ENCODE measurements at places on chromosomes 6 and 20.

DNA sequence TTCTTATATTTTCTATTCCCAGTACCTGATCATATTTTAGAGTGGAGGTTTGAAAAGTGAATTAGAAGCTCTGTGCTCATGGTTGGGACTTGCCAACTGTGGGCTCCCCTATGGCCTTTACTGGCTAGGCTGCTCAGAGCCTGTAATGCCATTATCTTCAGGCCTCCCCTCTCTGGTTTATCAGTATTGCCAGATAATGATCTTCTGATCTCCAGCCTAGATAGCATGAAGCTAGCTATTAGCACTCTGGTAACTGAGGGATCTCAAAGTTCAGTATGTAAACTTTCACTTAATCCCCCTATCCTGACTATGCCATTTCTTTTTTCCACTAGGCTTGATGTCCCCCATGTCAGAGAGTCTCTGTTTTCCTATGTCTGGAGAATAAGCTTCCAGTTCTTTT is 393.7 kb upstream of the CITED2 start:
- DNase-seq = no peak
- no peaks in the 10 kb centered on the region for H3K4me1 ChIP-seq

- no peaks in the 10 kb centered on the region for H3K36me3 ChIP-seq
- H3K27me3 ChIP-seq = no peaks in the 10 kb centered on the region
- peaks cover 15% of the 10 kb centered on the region for H3K4me1 ChIP-seq
- DNase-seq = no peak
- H3K4me3 ChIP-seq = no peak overlapping the region
Measured at GRCh38 chr6:1865585-1865984, 255.9 kb downstream of the FOXC1 start.

DNA sequence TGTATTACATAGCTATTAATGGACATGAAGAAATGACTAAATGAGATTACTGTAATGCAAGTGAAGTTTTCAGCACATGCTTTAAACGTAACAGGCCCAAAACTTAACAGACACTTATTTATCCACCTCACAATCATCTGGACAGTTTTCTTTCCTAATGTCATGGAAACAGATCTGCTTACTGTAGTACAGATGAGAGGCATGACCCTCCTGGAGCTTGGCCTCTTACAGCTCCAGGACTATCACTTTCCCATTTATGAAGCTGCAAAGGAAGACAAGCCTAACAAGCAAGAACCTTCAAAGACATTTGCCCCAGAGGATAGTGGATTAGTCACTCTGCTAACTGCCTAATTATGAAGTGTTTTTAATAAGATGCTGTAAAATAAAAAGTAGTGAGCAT is 419.3 kb downstream of the PHF3 start:
- no peaks in the 10 kb centered on the region for H3K36me3 ChIP-seq
- DNase-seq = no peak
- H3K27ac ChIP-seq = no peak overlapping the region

DNA sequence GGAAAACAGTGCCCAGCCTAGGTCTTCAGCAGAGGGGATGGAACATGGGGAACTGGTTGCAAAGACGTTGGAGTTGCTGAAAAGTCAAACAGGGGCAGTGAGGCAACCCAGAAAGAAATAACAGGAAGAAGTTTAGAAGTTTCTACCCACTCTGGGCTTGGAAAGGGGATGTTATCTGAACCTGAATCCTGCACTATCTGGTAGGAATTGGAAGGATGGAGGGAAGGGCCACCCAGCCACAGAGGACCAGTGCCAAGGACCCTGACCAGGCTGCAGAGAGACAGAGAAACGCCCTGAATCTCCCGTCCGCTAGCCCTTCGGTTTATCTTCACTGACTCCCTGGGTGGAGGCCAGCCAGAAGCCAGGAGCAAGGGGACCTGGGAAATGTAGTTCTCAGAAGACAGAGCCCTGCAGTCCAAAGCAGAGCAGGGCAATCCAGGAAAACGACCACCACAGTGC is 217.3 kb upstream of the RREB1 start:
- H3K27ac ChIP-seq = no peak overlapping the region
- peaks cover 10% of the 10 kb centered on the region for H3K4me1 ChIP-seq
- H3K27me3 ChIP-seq = peaks cover 40% of the 10 kb centered on the region
- peak; percentile 84 for DNase-seq

GRCh38 chr6:104531646-104532045 is 328.1 kb downstream of the HACE1 start:
- no peaks in the 10 kb centered on the region for H3K27me3 ChIP-seq
- H3K27ac ChIP-seq = no peak overlapping the region
- no peak overlapping the region for H3K4me3 ChIP-seq
- H3K36me3 ChIP-seq = no peaks in the 10 kb centered on the region

GRCh38 chr6:148440877-148441453 is 98.3 kb downstream of the SASH1 start:
- H3K27ac ChIP-seq = peak overlapping the region; percentile 12
- peak; percentile 38 for DNase-seq
- no peaks in the 10 kb centered on the region for H3K4me1 ChIP-seq
- H3K27me3 ChIP-seq = no peaks in the 10 kb centered on the region
- no peaks in the 10 kb centered on the region for H3K36me3 ChIP-seq

- no peaks in the 10 kb centered on the region for H3K27me3 ChIP-seq
- DNase-seq = no peak
- H3K36me3 ChIP-seq = no peaks in the 10 kb centered on the region
- H3K4me1 ChIP-seq = no peaks in the 10 kb centered on the region
- no peak overlapping the region for H3K27ac ChIP-seq
Measured at GRCh38 chr6:135784507-135784906, 67.0 kb upstream of the PDE7B start.

DNA sequence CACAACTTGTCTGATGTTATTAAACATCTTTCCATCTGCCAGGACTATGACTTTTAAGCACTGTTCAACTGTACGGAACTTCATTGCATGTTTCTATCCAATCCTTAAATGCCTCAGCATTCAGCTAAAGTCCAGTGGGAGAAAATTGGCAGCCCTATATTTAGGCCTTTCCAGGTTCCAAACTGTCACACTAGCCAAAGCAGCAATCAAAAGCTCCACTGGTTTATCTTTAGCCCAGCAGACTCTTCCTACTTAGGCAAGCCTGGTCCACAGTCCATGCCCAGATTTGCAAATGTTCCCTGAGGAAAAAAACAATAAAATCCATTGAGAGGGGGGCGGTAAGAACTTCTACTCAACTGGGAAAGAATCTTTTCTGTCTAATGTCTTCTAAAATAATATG is 349.1 kb upstream of the GJE1 start:
- DNase-seq = no peak
- H3K27ac ChIP-seq = no peak overlapping the region
- H3K27me3 ChIP-seq = no peaks in the 10 kb centered on the region
- no peak overlapping the region for H3K4me3 ChIP-seq

DNA sequence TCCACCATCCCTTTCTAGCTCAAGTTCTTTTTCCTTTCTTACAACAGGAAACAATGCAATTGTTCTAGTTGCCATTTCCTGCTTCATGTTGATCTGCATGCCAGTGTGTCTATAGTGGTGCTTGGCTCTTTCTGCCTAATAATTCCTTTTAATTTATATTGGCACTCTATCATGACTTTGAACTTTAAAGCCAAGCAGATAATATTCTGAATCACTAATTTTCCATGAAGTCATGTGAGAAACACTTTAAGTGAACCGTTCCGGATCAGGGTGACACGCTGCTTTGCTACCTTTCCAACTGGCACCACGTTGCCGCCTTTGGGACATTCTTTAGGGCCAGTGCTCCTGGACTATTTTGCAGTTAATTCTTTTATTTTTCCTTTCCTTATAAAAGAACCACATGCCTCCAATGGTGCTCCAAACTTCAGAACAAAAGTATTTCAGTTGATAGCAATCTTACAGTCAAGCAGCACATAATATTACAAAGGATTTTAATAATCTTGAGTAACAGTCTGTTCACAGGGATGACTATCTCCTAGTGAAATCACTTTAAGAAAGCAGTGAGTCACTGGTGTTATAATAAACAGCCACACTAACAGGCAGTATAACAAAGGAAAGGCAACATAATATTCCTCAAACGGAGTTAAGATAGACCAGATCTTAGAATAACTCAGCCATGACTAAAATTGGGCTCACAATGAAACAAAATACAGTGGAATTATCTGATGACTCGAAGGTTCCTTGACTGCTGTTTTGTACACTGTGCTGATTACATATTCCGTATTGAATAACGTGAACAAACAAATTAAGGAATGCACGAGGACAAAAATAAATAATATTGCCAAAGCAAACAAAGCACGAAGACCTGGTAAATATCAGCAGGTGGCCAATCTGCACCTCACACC is 19.0 kb upstream of the BLOC1S5 start:
- no peak overlapping the region for H3K4me3 ChIP-seq
- H3K27me3 ChIP-seq = no peaks in the 10 kb centered on the region
- DNase-seq = no peak

DNA sequence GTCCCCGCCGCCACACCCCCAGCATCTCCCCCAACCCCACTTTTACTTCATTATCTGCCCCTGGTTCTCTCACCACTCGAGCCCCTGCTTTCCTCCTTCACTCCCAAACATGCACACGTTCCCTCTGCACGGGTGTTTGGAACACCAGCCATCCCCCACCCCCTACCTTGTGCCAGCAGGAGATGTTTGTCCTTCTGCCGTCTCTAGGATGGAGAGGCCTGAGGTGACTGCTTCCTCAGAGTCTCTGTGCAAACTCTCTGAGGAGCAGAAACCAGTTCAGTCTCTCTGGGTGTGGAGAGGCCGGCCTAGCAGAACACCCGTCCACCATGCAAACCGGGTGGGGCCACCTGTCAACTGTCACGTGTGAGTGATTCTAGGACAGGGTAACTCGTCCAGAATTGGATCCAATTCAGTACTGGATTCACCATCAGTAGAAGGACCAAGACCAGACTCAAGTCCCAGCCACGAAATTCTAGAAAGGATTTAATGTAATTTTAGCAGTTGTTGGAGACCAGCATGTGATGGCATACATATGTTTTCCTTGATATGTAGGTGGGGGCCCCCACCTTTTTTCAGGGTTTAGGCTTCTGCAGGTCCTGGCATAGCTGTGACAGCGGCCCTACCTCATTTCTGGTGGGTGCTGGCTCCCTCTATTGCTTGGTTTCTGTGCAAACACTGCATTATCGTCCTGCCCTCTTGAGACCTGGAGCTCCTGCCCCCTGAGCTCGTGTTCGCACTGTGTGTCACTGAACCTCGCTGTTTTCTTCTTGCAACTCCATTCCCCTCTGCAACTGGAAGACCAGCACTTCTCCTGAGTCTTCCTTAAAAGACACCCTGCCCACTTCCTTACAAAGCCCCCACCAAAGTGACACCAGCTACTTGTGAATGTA is at the start of gene RAET1E:
Gene RAET1E (minus strand): TSS at position 259 of the 890 bp plus-strand sequence. CDS start 7,212 bp downstream, outside the sequence.
- H3K36me3 ChIP-seq = no peaks in the 10 kb centered on the region
- no peak within 1 kb of the TSS for H3K27ac ChIP-seq
- no peak within 1 kb of the TSS for H3K4me3 ChIP-seq
- DNase-seq = peak; percentile 42
- peaks cover 7% of the 10 kb centered on the region for H3K27me3 ChIP-seq
- no peaks in the 10 kb centered on the region for H3K4me1 ChIP-seq
